ENCODE measurements at places on chromosomes 5 and 9.

DNA sequence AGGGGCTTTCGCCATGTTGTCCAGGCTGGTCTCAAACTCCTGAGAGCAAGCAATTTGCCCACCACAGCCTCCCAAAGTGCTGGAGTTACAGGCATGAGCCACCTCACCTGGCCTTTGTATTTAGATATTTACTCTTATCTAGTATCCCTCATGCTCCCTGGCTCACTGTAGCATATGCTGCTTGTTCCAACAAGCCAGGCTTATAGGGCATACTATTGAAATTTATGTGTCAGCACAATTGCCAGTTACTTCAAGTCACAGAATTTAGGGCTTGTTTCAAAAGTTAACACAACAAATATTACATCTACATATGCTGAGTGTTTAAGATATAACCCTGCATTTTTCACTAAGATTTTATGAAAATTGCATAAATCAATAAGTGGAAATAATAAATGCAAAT lies 469.2 kb upstream of the ZNF608 start:
- no peak for DNase-seq

DNA sequence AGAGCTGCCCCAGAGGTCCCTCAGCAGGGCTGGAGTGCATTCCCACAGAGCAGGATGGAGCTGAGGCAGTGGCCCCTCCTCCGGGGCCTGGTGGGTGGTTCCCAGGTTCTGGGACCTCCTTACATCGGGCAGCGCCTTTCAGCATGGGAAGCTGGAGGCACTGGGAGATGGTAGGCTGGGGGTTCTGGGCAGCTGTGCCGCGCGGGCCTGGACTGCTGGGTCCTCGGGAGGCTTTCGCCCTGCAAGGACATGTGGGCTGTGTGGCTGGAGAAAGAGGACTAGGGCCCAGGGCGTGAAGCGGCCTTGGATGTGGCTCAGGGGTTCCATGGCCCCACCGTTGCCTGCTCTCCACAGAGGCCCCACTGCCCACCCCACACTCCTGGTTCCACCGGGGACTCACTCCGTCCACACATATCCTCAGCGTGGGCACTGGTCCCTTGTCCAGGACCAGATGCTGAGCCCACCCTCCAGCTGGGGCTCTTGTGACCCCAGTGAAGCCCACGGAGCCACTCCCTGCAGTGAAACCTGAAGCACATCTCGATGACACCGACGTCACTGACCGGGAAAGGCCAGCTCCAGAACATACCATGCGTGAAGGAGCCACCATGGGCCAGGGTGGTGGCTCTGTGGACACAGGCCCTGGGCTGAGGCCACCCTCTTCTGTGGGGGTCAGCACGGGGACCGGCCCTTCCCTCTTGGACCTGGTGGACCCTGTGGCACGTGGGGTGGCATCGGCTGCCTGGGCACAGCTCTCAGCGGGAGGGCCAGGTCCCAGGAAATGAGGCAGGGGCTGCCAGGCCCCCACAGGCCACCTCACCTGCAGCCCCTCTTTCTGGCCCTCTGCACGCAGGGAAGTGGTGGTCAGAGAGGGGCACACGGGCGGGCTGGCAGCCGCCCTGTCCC lies 31.5 kb upstream of the NKD2 start:
- DNase-seq: no peak

GRCh38 chr5:59137846-59138245 lies 555.0 kb downstream of the RAB3C start:
- no peak for DNase-seq

GRCh38 chr9:124569942-124570341 lies 62.7 kb upstream of the NR5A1 start:
- no peak for DNase-seq

- DNase-seq: no peak
Measured at GRCh38 chr5:179436321-179437122, 91.3 kb upstream of the ADAMTS2 start.

GRCh38 chr5:33588654-33589372 lies 148.0 kb downstream of the TARS1 start:
- no peak for DNase-seq
